Vagina (tissue), 2 donors: ENCODE measurements at places on chromosomes 7 and 10. TPM values are rescaled to one million over a fixed set of nuclear protein-coding genes. Genes with fewer than 3 reads are reported as not detected.
A peak's percentile ranks its signal among the peaks of the same experiment; 100 is the strongest.

DNA sequence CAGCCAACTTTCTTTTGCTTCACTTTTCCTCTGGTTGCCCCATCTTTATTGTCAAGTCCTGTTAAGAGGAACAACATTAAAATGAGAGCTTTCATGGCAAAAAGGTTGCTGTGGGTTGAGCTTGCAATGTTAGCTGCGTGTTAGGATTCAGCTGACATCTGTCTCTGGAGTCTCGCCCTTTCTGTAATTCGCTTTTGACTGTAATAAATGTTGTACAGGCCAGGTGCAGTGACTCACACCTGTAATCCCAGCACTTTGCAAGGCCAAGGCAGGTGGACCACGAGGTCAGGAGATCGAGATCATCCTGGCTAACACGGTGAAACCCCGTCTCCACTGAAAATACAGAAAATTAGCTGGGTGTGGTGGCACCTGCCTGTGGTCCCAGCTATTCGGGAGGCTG, 24.1 kb downstream of the MNX1 start:
- DNase-seq, result peak; percentile 25

DNA sequence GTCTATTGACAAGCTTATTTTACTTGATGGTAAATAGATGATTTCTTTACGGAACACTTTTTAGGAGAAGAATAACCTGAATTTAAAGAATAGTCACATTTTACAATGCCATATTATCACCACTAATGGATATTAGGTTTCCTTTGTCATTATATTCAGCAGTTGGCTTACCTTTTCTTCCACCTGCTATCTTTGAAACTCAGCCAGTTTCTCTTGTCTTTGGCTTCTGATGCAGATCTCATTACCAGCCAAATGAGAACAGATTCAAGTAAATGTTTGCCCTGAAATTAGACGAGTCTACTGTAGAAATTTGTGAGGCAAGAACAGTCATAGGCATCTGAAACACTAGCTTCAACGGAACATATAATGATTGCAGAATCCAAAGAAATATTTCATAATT, 85.5 kb upstream of the OIT3 start:
- no peak for DNase-seq

GRCh38 chr7:99928188-99928587, 1.2 kb downstream of the GJC3 start:
- DNase-seq, result no peak

- DNase-seq, result no peak
Observed at GRCh38 chr10:93826355-93826754, 67.4 kb upstream of the SLC35G1 start.

SOSTDC1 gene
- 5.9 TPM for total RNA-seq
